ENCODE measurements at places on chromosomes 2 and 18.

GRCh38 chr2:127149384-127149783, 42.4 kb upstream of the BIN1 start:
- no peak for DNase-seq

DNA sequence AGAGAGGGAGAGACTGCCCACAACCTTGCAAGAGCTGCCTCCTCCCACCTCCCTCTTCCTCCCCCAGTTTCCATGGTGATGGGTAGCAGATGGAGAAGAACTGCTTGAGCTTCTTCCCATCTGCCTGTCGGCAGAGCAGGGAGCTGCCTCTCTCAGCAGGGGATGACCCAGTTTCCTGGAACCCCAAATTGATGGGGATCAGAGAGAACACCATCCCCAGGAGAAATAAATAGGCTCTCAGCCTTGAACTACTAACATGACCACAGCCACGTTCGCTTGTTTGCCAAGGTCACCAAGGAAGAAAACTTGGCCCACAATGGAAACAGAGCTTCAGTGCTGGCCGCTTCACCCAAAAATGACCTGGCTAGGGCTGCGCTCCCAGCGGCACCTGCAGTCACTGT, 82.2 kb downstream of the ADD2 start:
- no peak for DNase-seq

GRCh38 chr2:173653432-173653805, 298.7 kb downstream of the CDCA7 start:
- DNase-seq, result no peak

GRCh38 chr2:26555246-26556133, 77.6 kb upstream of the OTOF start:
- no peak for DNase-seq

- peak; percentile 96 for DNase-seq
Observed at GRCh38 chr18:12948050-12948804, 416 bp downstream of the SEH1L start.

DNA sequence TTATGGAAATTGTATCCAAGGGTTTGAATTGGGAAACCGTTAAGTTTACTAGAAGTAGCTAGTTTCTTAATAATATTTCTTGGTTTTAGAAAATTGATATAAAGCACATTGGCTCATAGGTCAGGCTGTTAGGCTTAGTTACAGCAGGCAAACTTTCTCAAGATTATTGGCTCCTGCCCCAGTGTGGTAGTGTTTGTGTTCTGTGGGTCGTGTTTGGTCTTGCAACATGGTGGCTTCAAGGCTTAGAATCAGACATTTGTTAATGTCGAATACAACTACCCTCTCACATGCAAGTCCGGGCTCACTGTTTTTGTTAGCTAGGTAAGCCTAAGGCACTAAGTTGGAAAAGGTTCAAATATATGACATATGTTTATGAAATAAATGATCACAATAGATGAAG, 19.6 kb downstream of the CERS6 start:
- no peak for DNase-seq

GRCh38 chr2:134344954-134345697, 91.3 kb downstream of the MGAT5 start:
- no peak for DNase-seq

DNA sequence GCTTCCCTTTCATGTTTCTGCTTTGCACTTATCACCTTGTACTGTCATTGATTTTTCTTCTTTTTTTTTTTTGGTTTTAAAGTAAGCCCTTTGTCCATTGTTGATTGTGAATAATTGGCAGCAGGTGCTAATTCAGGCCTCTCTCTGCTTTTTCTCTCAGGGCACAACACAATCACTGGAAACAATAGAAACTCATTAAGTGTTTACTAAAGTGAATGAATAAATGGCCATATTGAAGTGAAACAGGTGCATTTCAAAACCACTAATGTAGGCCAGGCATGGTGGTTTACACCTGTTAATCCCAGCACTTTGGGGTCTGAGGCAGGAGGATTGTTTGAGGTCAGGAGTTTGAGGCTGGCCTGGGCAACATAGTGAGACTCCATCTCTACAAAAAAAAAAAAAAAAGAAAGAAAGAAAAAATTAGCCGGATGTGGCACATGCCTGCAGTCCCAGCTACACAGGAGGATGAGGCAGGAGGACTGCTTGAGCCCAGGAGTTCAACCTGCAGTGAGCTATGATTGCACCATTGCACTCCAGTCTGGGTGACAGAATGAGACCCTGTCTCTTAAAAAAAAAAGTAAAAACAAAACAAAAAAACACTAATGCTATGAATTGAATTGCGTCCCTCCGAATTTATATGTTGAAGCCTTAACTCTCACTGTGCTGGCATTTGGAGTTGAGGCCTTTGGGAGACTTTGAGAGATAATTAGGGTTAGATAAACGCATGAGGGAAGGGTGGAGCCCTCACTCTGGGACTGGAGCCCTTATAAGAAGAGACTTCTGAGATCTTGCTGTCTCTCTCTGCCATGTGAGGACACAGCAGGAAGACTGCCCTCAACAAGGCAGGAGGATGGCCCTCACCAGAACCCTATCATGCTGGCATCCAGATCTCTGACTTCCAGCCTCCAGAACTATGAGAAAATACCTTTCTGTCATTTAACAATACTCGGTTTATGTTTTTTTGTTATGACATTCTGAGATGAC, 19.9 kb downstream of the SLC38A11 start:
- DNase-seq, result no peak

- DNase-seq, result no peak
Observed at GRCh38 chr18:56019908-56020307, 431.9 kb upstream of the TCF4 start.

DNA sequence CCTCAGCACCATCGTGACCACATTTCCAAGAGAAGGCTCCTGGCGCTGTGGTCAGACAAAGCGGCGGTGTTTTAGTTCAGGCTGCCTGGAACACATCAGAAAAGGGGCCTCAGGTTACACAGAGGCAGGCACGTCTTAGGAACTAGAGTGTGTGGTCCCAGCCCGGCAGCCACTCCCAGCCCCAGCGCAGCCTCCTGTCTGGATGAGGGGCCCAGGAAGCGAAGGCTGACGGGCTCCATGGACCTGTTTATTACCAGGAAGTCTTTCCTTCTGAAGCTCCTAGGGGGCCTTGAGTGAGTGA, 10.0 kb upstream of the GPR55 start:
- DNase-seq, result no peak

- no peak for DNase-seq
Observed at GRCh38 chr2:224126003-224126402, 86.9 kb upstream of the SERPINE2 start.

GRCh38 chr2:39719317-39719716, 53.6 kb downstream of the TMEM178A start:
- DNase-seq, result no peak

DNA sequence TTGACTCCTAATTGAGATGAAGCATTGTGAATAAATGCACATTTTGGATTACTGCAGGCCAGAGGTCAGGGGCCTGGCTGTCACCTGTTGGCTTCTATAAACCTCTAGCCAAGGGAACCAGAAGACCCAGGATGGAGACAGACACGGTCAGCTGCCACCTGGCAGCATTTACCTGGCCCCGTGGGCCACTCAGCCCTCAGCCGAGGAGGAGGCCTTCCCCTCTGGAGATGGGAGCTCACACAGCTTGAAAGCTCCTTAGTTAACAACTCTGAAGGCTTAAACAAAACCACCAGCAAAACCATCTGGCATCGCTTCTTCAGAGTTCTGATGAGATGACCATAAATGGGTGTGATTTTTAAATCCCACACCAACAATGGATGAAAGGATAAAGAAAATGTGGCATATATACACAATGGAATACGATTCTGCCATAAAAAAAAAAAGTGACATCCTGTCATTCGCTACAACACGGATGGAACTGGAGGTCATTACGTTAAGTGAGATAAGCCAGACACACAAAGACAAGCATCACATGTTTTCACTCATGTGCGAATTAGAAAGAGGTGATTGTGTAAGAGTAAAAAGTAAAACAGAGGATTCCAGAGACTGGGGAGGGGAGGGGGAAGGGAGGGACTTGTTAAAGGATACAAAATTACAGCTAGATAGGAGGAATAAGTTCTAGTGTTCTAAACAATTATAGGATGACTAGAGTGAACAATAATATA, 218.4 kb downstream of the TMEM163 start:
- no peak for DNase-seq

- DNase-seq, result no peak
Observed at GRCh38 chr2:204258890-204259289, 286.4 kb upstream of the PARD3B start.

DNA sequence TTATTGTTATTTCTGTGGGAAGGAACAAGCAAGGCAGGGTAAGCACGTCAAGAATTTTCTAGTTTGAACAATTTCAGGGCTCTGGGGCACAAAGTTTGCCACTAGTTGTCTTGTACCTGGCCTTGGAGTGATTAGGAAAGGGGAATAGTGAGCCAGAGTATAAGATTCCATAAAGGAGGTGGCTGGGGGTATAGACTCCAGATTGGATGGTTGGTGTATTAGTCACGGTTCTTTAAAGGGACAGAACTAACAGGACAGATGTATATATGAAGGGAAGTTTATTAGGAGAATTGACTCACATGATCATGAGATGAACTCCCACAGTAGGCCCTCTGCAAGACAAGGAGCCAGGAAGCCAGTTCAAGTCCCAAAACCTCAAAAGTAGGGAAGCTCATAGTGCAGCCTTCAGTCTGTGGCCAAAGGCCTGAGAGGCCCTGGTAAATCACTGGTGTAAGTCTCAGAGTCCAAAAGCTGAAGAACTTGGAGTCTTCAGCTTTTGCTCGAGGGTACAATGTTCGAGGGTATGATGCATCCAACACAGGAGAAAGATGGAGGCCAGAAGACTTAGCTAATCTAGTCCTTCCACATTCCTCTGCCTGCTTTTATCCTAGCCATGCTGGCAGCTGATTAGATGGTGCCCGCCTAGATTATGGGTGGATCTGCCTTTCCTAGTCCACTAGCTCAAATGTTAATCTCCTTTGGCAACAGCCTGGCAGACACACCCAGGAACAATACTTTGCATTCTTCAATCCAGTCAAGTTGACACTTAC, 31.5 kb upstream of the PTPRM start:
- no peak for DNase-seq

DNA sequence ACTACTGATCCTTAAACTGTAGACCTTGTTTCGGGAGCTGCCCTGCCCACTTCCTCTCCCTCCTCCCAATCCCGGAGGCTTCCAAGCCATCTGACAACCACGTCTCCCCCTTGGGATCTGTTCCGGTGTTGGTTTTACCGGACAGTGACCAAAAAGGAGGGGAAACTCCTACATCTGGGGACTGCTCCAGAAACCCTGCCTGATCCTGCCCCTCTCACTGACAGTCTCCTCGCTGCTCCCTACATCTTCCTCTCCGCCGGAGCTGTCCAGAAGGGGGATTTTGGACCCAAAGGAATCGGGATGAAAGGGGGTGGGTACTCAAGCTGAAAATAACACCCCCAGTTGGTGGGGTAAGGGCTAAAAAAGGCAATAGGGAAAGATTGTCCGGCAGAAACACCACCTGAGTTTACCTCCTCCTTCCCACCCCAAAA, 1.5 kb downstream of the INO80D start:
- peak; percentile 21 for DNase-seq

DNA sequence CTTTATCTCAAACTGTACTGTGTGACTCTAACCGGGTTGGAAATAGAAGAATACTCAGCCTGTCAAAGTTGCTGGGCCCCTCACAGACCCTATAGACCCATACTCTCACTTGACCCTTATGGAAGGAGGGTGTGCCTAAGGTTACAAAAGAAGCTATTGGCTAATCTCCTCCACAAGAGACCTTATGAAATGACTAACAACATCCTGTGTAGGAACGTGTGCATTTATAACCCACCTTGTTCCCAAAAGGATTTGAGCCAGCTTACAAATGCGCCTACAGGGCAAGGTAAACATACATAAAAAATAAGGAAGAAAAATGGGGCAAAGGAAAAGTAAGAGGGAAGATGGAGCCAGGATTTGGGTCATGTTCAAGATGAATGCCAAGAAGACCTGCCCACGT, 225.4 kb upstream of the SMAD2 start:
- DNase-seq, result no peak

- no peak for DNase-seq
Observed at GRCh38 chr2:231293163-231293562, 94.7 kb downstream of the ARMC9 start.

DNA sequence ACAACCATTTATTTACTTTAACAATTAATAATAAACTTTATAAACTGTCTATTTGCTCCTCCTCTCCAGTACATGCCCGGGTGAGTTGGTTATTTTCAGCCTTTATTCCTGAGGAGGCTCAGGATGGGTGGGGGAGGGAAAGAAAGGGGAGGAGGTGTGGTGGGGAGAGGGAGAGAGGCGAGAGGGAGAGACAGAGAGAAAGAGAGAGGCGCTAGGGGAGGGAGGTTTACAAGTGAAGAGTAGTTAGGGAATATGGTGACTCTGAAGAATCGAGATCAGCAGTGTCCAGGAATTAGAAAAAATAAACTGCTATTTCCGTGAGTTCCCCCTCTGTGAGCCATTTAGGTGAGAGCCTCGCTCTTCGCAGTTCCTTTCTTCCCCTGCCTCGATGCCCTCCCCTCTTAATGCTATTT, 138.9 kb downstream of the MEIS1 start:
- DNase-seq, result no peak

DNA sequence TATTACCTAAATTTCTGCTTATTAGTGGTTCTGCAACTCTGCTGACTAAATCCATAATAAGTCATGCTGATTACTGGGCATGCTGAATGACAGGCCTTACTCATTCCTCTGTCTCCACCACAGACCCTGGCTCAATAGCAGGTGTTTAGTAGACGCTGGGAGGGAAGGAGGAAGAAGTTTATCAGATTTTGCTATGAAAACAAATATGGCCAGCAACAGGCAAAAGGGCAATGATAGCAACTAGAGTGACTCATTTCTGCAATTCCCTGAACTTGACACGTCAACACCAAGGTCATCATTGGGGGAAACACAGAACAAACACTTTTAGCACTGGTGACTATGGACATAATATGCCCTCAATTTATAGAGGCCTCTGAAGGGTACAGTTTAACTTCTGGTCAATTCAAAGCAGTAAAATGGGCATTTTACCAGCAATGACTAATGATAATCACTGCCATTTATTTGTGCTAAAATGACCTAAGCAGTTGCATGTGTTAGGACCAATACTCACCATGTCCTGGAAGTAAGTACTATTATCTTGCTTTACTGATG, 35.2 kb downstream of the TMEM163 start:
- DNase-seq, result no peak

- no peak for DNase-seq
Observed at GRCh38 chr2:81304154-81304830, 999.7 kb upstream of the LRRTM1 start.

GRCh38 chr18:44758861-44759631, 78.4 kb downstream of the SETBP1 start:
- peak; percentile 1 for DNase-seq

Data from naive thymus-derived CD4-positive, alpha-beta T cell (primary cell).